ENCODE measurements at places on chromosomes 1 and 21. TPM values are rescaled to one million over a fixed set of nuclear protein-coding genes. Genes with fewer than 3 reads are reported as not detected.

CHAF1B gene
- 0.75 TPM for total RNA-seq

AQP10 gene
- 0.19 TPM for total RNA-seq

LCE1B gene
- not detected for total RNA-seq

ENO1 gene
- total RNA-seq = 205 TPM
